ENCODE measurements at places on chromosomes 11 and 22. TPM values are rescaled to one million over a fixed set of nuclear protein-coding genes. Genes with fewer than 3 reads are reported as not detected.

GRCh38 chr22:39820256-39820655 is 73.3 kb downstream of the ENTHD1 start:
- DNase-seq, result no peak

GRCh38 chr22:19643448-19644313 is 70.6 kb upstream of the SEPTIN5 start:
- DNase-seq, result peak; percentile 14

DNA sequence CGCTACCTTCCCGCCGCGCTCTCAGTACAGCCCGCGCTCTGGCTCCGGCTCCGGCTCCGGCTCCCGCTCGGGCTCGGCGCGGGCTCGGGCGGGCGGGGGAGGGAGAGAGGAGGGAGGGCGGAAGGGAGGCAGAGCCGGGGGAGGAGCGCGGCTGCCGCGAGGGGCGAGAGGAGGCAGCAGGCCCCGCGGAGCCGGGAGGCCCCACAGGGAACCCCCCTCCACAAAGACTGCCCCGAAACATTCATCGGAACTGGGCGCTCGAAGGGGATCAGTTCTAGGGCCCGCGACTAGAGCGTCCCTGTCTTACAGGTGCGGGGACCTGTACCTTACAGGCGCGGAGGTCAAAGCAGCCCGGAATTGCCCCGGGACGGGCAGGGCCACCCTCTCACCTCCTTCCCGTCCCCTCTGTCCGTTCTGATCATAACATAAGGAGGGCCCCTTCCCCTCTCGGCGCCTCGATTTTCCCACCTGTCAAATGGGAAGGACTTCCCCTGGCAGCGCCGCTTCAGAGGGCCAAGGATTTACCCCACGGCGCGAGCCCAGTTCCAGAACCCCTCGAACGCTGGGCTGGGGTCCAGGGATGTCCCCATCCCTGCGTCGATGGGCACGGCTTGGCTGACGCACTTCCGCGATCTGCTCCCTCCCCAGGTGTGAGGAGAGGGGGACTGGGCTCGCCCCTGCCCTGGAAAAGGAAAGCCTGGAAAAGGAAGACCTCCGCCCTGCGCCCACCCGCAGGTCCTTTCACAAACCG is at the start of gene SHISA8:
TSS of gene SHISA8 (minus strand) at position 40 of the 751 bp plus-strand sequence. CDS start 407 bp downstream, outside the sequence.
- no peak for DNase-seq

PCSK7 gene
- 53.9 TPM for total RNA-seq

ZDHHC5 gene
- total RNA-seq, result 65.2 TPM

All from H9 (cell line).